Activated naive CD4-positive, alpha-beta T cell treated with anti-CD3 and anti-CD28 coated beads, Interleukin-2, amount 10 ng/mL, durations not matched to agents 5 hours and 36 hours (primary cell): ENCODE measurements at places on chromosomes 2 and 18. TPM values are rescaled to one million over a fixed set of nuclear protein-coding genes. Genes with fewer than 3 reads are reported as not detected.

The ADNP2 gene
- total RNA-seq: 20.4 TPM

The ADGRF3 gene
- 5.2 TPM for total RNA-seq

The MOGAT1 gene
- not detected for total RNA-seq

The C2orf81 gene
- 3.8 TPM for total RNA-seq

The CYS1 gene
- 0.55 TPM for total RNA-seq

The LAPTM4A gene
- 24.8 TPM for total RNA-seq

The GNLY gene
- 26.3 TPM for total RNA-seq

The ESPNL gene
- 0.05 TPM for total RNA-seq

The CREG2 gene
- total RNA-seq: 0.43 TPM

The ATP6V1B1 gene
- total RNA-seq: not detected
